ENCODE measurements at places on chromosomes 11 and 22.

DNA sequence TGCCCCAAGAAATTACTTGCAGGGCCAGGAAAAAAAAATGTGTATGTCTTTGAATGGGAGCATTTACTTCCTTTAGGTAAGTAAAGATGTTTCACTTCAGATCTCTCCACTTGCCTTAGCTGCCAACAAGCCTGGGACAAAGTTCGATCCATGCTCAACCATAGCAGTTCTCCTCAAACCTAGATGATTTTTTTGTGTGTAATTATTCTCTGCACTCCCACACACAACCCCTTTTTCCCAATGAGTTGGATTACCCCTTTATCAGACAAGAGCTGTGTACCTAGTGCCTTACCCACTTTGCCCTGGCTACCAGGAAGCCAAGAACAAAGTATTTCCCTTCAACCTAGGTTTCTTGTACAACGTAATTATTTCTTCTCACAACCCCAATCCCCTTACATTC, 35.6 kb downstream of the TPBGL start:
- DNase-seq, result no peak

- no peak for DNase-seq
These were observed 6.1 kb downstream of the THY1 start for GRCh38 chr11:119416606-119417580.

GRCh38 chr22:33597274-33597985, 322.8 kb downstream of the LARGE1 start:
- DNase-seq, result no peak

DNA sequence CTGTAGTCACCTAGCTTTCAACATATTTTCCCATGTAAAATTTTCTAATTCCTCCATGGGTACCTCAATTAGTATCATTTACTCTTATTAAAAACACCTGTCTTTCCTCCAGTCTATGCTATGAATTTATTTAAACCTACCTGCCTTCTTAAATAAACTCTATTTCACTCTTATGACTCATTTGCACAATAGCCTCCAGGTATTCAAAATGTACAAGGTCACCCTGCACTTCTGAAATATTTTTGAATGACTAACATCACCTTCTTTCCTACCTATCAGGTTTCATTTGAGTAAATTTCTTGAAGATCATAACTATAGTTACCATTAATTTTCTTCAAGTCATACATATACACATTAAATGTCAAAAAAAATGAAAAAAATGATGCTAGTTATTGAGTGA, 939.7 kb downstream of the DLG2 start:
- no peak for DNase-seq

DNA sequence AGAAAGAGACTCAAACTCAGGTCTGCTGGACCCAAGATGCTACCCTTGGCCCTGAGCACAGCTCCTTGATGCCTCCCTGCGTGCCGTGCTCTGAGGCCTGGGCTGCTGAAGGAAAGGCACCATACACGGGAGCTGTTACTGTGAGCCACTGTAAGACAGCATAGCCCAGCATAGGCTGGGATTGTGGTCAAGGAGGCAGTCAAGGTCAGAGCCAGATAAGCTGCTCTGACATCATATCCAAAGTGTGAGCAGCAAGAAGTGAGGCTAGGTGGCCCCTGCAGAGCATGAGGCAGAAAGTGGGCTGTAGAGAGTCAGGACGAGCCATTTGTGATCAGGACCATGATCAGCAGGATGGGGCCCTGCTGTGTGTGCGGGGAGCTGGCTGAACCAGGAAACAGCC, 7.7 kb downstream of the SLC22A8 start:
- no peak for DNase-seq

DNA sequence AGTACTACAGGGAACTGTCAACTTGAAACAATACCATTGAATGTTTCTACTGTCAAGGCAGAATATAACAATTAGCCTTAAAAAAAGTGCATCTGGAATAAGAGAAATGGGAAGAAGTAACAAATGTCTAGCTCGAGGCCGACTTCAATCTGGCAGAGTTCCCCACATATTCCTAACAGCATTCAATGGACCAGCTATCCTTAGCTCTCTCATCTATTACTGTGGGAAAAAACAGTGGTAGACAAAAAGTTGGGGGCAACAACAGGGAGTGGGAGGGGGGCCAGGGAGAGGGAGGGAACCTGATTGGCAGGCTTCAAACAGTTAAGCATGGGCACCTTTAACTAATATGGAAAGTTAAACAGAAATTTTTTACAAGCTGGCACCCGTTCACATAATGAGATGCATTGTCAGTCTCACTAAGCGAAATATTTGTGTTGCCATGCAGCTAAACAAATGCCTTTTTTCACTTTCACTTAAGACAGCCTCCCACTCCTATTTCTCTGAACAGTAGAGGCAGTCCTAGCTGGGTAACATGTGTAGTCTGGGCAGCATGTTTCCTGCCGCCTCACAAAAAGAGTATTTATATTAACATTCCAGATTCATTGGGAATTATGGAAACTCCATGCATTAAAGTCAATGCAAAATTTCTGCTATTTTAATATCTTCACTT, 62.2 kb upstream of the SOX6 start:
- DNase-seq, result no peak
